Left ventricle myocardium inferior (tissue), 1 donor: ENCODE measurements at places on chromosomes 2 and 18.
A peak's percentile ranks its signal among the peaks of the same experiment; 100 is the strongest.

- DNase-seq = no peak
Observed at GRCh38 chr2:132991471-132992045, 321.6 kb upstream of the LYPD1 start.

- no peak for DNase-seq
Observed at GRCh38 chr2:207819839-207820784, 50.4 kb upstream of the FZD5 start.

DNA sequence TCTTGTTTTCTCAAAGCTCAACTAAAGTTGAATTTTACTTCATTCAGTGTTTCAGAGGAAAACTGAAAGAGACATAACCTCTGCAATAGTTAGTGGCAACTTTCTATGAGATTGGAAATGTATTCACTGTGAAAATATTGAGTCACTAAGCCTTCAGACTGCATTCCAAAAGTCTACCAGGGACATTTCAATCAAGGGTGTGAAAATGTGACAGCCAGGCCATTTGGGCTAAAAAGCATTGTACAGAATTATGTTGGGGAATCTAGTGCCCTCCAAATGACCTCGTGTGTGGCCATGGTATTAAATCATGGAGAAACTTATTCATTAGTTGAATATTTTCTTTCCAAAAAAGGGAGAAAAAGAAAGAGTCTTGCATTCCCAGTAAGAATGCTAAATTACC is 251.9 kb downstream of the GRB14 start:
- no peak for DNase-seq

DNA sequence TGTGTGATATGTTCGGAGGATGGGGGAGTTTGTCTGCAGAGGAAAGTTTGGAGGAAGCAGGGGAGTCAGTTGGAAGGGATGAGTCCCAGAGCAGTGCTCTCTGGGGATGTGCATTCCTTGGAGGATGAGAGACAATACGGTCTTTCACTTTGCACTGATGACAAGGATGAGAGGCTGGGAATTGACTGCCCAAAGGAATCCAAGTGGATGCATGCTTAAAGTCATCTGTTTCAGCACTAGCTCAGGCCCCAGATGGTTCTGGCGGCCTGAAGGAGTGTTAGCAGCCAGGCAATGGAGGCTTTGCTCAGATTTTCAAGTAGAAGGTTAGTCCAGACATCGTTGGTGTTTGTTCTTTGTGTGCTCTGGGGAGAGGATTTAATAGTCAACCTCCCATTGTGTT is 100.2 kb downstream of the CRIM1 start:
- DNase-seq = no peak

DNA sequence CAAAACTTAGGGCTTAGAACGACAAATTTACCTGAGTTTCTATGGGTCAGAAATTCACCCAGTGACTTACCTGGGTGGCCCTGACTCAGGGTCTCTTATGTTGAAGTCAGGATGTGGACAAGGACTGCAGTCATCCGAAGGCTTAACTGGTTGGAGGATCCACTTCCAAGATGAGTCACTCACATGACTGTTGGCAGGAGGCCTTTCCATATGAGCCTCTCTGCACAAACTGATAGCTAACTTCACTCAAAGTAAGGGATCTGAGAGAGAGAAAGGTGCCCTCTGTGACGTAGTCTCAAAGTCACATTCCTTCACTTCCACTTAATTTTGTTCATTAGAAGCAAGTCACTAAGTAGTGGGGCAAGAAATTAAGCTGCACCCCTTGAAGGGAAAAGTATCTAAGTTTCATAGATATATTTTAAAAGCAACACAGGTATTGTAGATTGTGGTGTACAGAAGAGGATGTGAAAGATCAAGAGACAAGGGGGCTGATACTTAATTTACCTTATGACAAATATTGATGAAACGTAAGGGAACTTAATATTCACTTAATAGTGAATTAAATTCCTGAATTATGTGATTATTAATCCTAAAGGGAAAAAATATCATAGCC is 48.4 kb downstream of the TANK start:
- DNase-seq = no peak

DNA sequence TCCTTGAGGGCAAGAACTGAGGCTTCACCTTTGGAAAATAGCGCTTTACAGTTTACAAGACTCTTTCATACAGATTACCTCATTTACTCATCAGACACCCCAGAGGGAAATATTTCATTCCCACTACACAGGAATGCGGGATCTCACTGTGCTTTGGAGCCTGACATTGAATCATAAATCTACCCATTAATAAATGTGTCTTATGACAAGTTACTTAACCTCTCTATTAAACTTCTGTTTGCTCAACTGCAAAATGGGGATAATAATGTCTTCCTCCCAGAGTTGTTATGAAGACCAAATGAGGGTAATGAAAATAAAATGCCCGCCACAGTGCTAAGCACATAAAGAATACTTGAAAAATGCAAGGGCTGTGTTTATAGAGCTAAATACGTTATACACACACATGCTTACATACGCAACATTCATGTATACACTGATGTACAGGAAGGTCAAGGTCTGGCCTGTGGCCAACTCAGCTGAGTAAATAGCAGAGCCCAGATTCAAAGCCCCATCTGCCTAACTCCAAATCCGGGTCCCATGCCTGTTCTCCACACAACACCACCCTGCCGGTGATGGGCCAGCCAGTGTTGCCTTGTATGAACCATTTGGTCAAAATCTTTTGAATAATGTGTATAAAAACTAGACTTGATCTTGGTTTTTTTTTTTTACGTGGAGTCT is 77.8 kb upstream of the STPG4 start:
- no peak for DNase-seq

DNA sequence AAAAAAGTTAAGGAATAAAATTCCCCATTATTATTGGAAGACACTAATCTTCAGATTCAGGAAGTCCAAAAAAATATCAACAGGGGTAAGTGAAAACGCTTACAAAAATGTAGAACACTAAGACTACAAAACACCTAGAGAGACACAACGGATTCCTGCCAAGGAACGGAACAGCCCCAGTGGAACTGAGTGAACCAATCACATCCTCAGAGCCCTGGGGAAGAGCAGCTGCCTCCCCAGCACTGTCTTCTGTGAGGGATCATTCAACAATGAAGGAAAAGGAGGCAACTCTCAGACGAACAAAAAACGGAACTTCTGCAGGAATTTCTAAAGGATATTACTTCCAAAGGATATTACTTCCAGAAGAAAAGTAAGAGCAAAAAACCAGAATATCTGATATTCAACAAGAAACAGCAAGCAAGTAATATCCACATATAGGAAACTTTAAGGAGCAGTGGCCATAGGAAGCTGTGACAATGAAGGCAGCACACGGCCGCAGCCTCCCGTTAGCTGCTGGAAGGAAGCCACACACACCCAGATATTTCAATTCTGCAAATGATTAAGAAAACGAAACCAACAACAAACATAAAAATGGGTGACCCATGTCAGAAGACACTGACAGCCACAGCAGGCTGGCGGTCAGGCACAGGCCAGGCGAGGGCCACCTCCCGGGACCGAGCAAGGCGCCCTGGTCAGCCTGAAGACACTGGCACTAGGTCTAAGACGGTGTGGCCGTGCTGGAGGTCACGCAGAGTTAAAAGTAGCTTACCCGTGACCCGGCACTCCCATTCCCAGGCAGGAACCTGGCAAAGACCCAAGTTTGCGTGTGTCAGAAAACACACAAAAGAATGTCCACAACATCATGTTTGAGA is 81.8 kb downstream of the HDAC4 start:
- peak; percentile 30 for DNase-seq
